Left lung (tissue), 14 donors: ENCODE measurements at places on chromosomes 4 and X. TPM values are rescaled to one million over a fixed set of nuclear protein-coding genes. Genes with fewer than 3 reads are reported as not detected.
A peak's percentile ranks its signal among the peaks of the same experiment; 100 is the strongest.

DNA sequence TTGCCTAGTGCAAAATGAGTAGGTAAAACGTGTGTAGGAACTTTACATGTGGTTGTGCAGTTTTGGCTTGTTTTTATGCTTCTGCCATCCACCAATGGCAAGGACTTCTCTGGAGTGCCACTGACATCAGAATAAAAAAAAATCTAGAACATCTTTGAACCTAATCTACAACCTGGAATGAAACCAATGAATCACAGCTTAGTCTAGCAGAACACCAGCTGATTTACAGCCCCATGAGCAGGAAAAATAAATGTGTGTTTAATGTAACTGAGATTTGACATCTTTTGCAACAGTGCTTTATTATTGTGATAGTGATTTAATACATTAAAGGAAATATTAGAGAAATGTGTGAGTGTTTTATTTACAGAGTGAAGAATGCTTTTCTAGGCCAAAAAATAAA lies 995.1 kb downstream of the PCDH7 start:
- H3K27ac ChIP-seq = no peak overlapping the region
- no peak overlapping the region for H3K4me3 ChIP-seq
- no peaks in the 10 kb centered on the region for H3K4me1 ChIP-seq

The CITED1 gene
- 0.39 TPM for total RNA-seq

The PABPC5 gene
- 2.1 TPM for total RNA-seq

DNA sequence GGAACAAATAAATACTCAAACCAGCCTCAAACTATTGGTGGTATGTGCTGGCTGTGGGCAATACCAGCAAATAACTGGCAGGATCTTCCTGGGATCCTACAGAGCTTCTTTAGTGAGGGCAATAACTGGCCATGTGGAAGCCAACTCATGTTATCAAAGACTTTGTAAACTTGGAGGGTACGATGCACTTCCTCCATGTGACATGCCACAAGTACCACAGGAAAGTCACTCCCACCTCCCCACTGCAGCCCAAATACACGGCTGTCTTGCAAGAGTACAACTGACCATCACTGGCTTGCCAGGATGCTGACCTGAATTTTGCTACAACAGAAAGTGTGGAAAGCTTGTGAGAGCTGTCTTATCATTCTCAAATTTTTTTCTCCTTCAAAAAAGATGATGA lies 93.3 kb upstream of the MAML3 start:
- no peak for DNase-seq
- no peak overlapping the region for H3K4me3 ChIP-seq
- H3K27me3 ChIP-seq = no peaks in the 10 kb centered on the region
- H3K36me3 ChIP-seq = no peaks in the 10 kb centered on the region
- peaks cover 30% of the 10 kb centered on the region for H3K4me1 ChIP-seq

- no peaks in the 10 kb centered on the region for H3K36me3 ChIP-seq
- DNase-seq = no peak
- no peaks in the 10 kb centered on the region for H3K27me3 ChIP-seq
- peaks cover 14% of the 10 kb centered on the region for H3K4me1 ChIP-seq
Measured at GRCh38 chr4:39348371-39349315, 17.5 kb downstream of the RFC1 start.

DNA sequence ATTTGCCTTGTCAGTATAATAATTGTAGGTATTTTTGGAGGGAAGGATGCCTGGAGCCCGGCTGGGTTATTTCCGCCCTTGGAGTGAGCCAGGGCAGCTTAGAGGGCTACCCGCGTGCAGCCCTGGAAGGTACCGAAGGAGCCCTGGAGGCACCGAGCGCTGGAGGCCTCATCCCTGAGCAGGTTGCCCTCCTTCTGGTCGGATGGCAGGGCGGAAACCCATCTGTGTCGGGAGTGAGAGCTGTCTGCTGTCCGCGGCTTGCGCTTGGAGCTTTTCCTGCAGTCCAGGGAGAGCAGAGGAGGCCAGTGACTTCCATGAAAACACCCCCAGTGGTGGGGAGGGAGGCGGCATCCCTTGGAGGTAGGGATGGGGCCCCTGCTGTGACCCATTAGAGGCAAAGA lies 122.1 kb downstream of the TBL1X start:
- no peaks in the 10 kb centered on the region for H3K27me3 ChIP-seq
- no peaks in the 10 kb centered on the region for H3K4me1 ChIP-seq
- H3K36me3 ChIP-seq = no peaks in the 10 kb centered on the region
- no peak for DNase-seq
- H3K4me3 ChIP-seq = no peak overlapping the region

GRCh38 chr4:24473309-24473721 lies 111.0 kb downstream of the DHX15 start:
- H3K36me3 ChIP-seq = no peaks in the 10 kb centered on the region
- H3K27ac ChIP-seq = no peak overlapping the region
- DNase-seq = no peak
- peaks cover 82% of the 10 kb centered on the region for H3K27me3 ChIP-seq
- H3K4me3 ChIP-seq = peak overlapping the region; percentile 51

GRCh38 chrX:45435481-45435880 lies 234.8 kb upstream of the DIPK2B start:
- no peaks in the 10 kb centered on the region for H3K4me1 ChIP-seq
- H3K36me3 ChIP-seq = no peaks in the 10 kb centered on the region
- H3K27ac ChIP-seq = no peak overlapping the region
- peaks cover 3% of the 10 kb centered on the region for H3K27me3 ChIP-seq
- H3K4me3 ChIP-seq = no peak overlapping the region

DNA sequence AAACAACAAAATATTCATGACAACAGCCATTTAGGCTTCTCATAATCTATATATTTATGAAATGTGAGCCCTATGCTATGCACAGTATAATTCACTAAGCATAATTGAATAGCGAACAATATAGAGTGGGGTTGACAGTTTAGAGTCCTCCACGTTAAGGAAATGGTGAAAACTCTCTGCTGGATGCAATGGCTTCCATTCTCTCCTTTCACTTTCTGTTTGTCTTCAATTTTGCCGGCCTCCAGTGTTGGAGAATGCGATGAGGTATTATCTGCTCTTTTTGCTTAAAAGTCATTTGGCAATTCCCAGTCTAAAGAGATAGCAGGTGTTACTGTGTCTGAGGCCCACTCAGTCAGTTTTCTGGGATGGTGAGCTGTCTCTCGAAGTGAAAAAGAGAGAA lies 52.1 kb downstream of the NPY5R start:
- no peaks in the 10 kb centered on the region for H3K36me3 ChIP-seq
- no peak for DNase-seq
- no peaks in the 10 kb centered on the region for H3K27me3 ChIP-seq
- H3K4me3 ChIP-seq = no peak overlapping the region
- no peak overlapping the region for H3K27ac ChIP-seq

The XPNPEP2 gene
- total RNA-seq = 2.6 TPM

DNA sequence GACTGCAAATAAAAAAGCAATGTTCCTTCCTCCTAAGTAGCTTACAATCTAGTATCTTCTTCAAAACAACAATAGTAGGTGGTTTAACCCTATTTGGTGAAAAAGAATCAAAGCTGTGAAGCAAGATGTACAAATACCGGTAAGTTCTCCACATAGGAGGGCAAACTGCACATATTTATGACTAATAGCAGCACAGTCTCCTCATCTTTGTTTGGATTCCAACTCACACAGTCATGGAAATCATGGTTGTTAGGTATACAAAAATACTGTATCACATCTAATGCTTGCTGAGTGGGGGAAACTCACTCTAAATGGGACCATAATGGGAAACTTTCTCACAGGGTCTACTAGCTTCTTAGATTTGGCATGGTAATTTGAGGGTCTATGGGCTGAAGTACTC lies 597.2 kb downstream of the INPP4B start:
- H3K36me3 ChIP-seq = no peaks in the 10 kb centered on the region
- no peak overlapping the region for H3K4me3 ChIP-seq
- DNase-seq = no peak
- H3K4me1 ChIP-seq = no peaks in the 10 kb centered on the region
